ENCODE measurements at places on chromosomes 7 and 10.
A peak's percentile ranks its signal among the peaks of the same experiment; 100 is the strongest.

DNA sequence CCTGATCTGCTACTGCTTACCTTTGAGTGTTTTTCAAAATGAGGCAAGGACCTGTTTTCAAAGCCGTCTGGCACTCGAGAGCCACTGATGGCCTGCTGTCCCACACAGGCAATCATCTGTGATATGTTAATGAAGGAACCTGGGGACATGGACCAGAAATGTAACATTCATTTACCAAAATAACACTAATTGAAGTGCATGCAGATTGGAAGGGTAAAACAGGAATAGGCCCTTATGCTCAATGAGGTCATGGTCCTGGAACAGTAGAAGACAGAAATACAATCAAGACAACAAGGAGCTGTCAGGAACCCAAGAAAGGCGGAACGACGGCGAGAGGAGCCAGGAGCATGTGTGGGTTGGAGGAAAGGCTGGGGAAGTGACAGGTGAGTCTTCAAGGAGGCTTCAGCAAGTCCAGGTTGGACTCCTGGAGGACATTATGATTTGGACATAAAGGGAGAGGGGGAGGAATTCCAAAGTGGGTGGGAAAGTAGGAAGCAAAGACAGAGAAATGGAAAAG lies 28.3 kb downstream of the POLR3A start:
- DNase-seq: no peak

DNA sequence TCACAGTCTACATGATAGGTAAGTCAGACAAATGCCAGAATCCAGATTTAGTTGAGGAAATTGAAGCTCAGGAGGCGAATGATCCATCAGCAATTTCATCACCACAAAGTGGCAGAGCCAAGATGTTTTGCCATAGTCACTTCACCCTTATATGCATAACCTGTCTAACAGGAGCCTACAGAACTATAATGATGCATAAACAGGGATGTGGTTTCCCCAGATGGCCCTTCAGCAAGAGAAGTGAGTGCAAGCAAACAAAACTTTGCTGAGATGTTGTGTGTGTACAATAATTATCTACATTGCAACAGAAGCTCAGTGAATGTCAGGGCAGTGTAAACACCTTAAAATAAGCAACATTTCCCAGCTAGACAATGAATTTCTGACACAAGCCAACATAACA lies 28.6 kb downstream of the PON3 start:
- DNase-seq: no peak

GRCh38 chr7:54921116-54921515 lies 97.7 kb upstream of the EGFR start:
- no peak for DNase-seq

- DNase-seq: no peak
Measured at GRCh38 chr7:151511946-151512345, 7.7 kb downstream of the RHEB start.

DNA sequence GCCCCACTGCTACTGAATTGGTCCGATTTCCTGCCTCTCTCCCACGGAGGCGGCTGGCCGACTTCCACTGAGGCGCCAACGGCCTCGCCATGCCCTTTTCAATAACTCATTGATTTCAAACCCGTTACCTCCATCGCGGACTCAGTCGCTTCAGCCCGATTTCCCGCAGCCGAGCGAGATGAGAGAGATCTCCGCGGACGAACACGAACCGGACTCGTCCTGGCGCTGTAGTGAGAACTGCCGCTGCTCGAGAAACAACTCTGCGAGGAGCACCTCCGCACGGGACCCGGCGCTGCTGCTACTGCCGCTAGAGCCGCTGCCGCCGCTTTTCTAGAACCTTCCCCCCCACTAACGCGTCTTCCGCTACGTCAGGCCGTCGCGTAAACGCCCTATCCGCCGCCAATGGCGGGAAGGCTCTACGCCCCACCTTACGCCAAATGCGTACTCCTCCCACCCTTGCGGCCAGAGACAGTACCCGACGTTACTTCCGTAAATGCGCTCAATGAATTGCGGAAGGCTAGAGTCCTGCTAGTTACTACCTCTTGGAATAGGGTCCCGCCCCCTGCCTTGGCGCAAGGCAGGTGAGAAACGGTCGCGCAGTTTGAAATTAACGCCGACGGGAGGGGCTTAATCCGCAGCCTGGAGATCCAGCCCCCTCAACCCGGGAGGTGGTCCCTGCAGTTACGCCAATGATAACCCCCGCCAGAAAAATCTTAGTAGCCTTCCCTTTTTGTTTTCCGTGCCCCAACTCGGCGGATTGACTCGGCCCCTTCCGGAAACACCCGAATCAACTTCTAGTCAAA lies at the start of gene HNRNPA2B1:
HNRNPA2B1 (minus strand) TSS at position 303 of the 803 bp plus-strand sequence; CDS start at position 134, 169 bp downstream.
- peak; percentile 55 for DNase-seq

- DNase-seq: no peak
Measured at GRCh38 chr10:3372281-3372680, 199.7 kb upstream of the PITRM1 start.

GRCh38 chr7:105802604-105803428 lies 73.6 kb downstream of the ATXN7L1 start:
- DNase-seq: no peak

GRCh38 chr7:23403970-23404369 lies 66.3 kb downstream of the IGF2BP3 start:
- no peak for DNase-seq

GRCh38 chr10:5543623-5544022 lies 18.9 kb downstream of the CALML3 start:
- no peak for DNase-seq

DNA sequence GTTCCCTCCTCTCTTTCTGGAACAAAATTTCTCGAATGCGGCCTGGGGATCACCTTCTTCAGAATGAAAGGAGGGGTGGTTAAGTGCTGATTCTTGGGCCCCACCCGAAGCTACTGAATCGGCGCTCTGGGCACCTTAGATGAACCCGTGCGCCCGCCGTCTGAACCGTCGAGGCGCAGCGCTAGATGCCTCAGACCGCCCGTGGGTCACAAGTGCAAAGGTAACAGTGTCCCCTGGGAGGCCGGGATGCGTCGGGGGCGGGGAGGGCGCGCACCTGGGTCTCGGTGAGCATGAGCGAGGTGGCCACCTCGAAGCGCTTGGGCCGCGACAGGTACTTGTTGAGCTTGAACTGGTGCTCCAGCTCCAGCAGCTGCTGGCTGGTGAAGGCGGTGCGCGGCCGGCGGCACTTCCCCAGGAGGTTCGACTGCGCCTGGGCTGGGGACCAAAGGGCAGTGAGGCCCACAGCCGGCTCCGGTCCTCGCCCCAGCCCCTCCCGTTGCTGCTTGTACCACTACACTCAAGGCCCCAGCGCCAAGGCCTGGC lies 4.2 kb downstream of the MNX1 start:
- DNase-seq: no peak

DNA sequence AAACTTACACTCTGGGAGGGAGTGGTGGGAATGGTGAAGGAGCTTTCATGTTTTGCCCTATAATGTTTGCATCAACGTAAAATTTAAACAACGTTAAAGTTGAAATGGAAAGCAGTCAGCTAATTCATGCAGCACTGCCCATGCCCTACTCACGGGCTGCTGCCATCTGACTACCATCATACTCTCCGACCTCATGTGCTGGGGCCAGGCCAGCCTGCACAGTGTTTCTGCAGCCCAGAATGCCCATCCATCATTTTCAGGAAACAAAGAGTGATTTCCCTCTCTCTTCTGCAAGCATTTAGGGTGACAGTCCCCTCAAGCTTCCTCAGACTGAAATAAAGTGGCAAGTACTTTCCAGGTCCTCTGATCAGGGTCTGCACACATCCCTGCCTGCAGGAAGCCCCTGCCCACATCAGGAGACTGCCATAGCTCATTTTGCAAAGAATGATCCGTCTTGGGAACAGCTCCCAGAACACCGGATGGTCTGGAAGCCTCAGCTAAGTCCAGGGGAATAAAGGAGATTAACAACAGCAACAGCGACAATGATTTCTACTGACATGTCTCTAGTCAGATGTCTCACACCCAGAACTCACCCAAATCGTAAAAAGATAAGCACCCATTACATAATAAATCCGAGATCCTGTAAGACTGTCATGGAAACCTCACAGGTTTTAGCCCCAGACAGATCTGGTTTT lies 40.3 kb downstream of the ARHGAP22 start:
- no peak for DNase-seq

GRCh38 chr10:100751211-100751933 lies 6.0 kb downstream of the PAX2 start:
- no peak for DNase-seq

GRCh38 chr10:71769279-71769823 lies 4.0 kb downstream of the VSIR start:
- no peak for DNase-seq

DNA sequence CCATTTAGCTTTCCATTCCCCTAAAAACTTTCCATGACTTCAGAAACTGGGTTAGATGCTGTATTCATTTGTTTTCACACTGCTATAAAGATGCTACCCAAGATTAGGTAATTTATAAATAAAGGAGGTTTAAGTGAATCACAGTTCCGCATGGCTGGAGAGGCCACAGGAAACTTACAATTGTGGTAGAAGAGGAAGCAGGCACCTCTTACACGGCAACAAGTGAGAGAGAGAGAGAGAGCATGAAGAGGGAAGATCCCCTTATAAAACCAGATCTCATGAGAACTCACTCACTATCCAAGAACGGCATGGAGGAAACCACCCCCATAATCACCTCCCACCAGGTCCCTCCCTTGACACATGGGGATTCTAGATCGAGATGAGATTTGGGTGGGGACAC lies 336.8 kb downstream of the TFEC start:
- DNase-seq: no peak

GRCh38 chr10:33136271-33136670 lies 178.2 kb upstream of the ITGB1 start:
- no peak for DNase-seq

GRCh38 chr10:29643771-29644501 lies 9.2 kb upstream of the SVIL start:
- DNase-seq: no peak

- no peak for DNase-seq
Measured at GRCh38 chr10:124217031-124217430, 123.6 kb upstream of the CHST15 start.

- DNase-seq: no peak
Measured at GRCh38 chr10:15897287-15897686, 37.0 kb upstream of the MINDY3 start.

- no peak for DNase-seq
Measured at GRCh38 chr7:41847151-41847550, 144.3 kb upstream of the INHBA start.

DNA sequence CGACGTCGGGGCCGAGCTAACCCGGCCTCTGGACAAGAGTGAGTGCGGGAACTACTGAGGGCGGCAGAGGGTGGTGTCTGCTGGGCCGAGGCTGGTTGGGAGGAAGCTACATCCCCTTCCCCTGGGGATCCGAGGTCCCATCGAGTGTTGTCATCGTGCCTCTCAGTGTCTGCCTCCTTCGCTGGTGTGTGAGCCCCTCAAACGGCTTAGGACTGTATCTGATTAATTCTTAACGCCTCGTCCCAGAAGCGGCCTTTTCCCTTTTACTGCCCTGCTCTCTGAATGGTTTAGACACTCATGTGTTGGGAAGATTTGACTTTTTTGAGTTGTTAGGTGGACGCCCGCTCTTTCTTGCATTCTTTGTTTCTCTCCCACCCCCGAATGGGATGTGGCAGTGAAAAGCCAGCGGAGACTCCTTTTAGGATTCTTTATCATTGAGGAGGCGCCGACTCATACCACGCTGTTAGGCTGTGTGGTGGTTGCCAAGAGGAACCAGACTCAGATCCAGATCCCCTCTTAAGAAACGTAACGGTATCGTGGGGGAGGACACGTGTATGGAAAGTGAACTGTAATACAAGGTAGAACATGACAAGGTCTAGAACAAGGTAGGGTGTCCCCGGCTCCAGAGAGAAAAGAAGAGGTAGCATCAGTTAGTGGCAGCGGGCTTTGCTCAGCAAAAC lies 631 bp downstream of the SUPV3L1 start:
- DNase-seq: no peak
